Amygdala (tissue), 56 donors: ENCODE measurements at places on chromosomes 12 and 14.

DNA sequence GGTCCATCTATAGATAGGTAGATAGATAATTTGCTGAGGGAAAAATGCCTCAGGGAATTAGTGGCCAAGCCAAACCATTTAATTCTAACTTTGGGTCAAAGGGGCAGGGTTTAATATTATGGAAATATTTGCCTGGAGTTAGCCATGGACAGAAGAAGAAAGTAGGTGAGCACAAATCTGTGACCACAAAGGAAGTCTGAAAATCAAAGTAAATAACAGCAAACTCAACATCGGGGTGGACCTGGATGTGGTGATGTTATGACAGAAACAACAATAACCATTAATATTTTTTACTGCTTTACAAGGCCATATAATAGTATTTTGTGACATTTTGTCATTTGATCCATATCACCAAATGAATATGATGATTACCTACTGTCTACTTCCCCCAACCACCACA is 578.0 kb upstream of the MGAT4C start:
- DNase-seq = no peak

- no peak for DNase-seq
Measured at GRCh38 chr12:33253178-33253577, 186.4 kb downstream of the SYT10 start.

DNA sequence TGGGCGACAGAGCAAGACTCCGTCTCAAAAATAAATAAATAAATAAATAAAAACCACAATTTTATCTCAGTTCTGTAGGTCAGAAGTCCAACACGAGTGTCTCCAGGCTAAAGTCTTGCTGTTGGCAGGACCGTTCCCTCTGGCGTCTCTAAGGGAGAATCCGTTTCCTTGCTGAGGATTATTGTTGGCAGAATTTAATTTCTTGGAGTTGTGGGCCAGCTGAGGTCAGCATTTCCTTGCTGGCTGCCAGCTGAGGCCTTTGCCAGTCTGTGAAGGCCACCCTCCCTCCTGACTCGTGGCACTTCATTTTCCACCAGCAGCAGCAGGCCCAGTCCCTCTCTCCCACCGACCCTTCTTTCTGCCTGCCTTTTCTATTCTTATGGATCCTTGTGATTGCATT is 17.2 kb downstream of the PSMC1 start:
- no peak for DNase-seq

DNA sequence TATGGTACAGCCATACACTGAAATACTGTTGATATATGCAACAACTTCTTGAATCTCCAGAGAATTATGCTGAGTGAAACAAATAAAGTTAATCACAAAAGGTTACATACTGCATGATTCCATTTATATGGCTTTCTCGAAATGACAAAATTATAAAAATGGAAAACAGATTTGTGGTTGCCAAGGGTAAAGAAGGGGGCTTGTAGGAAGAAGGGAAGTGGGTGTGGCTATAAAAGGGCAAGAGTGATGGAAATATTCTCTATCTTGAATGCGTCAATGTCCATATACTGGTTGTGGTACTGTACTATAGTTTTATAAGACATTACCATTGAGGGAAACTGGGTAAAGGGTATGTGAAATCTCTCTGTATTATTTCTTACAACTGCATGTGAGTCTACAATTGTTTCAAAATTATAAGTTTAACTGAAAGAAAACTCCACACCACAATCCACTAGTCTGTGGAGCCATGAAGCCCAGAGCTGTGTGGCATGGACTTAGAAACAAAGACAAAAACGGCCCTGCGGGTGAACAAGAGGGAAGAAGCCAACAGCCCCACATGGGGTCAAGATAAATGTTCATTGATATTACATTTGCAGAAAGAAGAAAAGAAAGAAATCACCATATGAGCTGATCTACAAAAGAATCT is 18.3 kb upstream of the TSPAN11 start:
- no peak for DNase-seq

GRCh38 chr14:85701763-85702162 is 171.8 kb downstream of the FLRT2 start:
- no peak for DNase-seq

DNA sequence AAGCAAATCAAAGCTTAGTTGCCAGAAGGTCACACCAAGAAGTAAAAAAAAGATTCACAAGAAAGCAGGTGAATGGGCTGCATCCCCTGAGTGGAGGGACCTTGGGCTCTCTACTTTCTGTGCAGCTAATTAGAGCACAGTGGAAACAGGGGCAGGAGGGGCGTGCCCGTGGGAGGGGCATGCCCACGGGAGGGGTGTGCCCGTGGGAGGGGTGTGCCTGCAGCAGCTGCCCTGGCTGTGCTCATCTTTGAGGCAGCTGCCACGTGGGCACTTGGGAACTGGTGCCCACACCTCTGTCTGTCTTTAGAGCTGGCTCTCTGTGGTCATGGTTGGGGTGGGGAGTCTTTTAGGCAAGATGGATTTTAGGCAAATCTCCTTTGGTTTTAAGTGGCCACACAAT is 60.0 kb downstream of the EML1 start:
- DNase-seq = no peak

GRCh38 chr14:47744155-47744554 is 68.8 kb upstream of the MDGA2 start:
- DNase-seq = no peak

GRCh38 chr14:83744891-83745290 is 1785.1 kb upstream of the FLRT2 start:
- no peak for DNase-seq

GRCh38 chr14:99169776-99170356 is 102.1 kb downstream of the BCL11B start:
- DNase-seq = no peak

- no peak for DNase-seq
Measured at GRCh38 chr14:87343652-87344051, 649.3 kb downstream of the GALC start.

DNA sequence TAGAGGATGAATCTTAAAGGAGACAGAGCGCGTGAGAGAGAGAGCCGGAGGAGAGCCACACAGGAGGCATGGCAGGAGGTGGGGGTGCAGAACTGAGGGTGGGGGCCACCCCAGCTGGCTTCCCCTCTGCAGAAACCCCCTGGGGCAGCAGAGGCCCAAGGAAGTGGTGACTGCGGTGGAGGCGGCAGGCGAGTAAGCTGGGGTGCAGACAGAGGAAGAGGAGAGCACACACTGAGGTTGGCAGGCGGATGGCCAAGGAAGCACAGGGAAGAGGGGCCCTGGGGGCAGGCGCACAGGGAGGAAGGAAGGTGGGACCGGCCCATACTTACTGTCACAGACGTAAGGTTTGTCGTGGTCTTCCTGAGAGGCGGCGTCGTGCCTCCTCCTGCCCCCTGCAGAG is 179.8 kb downstream of the DPF3 start:
- no peak for DNase-seq

DNA sequence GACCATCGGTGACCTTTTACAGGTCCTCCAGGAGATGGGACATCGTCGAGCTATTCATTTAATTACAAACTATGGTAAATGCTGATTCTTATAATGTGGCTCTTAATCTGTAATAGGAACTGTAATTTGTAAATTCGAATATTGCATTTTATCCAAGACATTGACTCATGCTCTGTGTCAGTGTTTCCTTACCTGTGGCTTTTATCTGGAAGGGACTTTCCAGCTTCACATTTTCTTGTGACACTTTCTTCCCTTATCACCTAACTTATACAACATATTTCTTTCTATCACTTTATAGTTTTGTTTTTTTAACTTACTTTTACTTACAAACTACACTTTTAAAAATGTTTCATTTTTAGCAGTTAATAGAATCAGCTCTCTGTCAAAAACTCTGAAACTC is 14.8 kb downstream of the IRAK3 start:
- no peak for DNase-seq

DNA sequence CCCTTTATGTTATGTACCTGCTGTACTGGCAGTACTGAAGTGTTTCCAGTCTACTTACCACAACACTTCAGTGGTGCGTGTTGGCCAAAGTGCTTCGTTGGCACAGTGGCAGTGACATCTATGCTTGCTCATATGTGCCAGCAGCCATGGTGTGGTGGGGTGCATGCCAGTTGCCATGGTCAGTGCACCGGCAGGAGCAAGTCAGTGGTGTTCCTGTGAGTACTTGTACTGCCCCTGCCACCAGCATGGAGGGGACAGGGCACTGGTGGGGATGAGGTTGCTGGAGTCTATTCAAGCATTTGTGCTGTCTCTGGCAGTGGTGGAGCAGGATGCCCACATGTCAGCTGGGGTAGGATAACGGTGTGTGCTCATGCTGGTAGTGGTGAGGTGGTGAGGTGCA is 800.0 kb downstream of the TRHDE start:
- no peak for DNase-seq

DNA sequence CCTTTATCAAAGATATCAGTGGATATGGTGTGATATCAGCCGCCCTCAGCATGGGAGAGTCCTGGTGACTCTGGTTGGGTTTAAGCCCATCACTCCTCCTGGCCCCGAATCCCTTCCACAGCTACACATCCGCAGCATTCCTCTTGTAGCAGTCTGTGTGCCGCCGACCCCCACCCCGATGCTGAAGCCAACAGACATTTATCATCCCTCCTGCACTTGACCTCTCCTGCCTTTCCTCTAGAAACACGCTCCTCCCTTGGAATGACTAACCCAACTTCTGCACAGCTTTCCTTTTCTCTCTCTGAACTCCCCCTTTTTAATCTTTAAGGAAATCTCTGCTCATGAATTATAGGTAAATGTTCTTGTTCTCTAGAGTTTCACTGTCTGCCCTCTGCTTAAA is 250.9 kb upstream of the FOXN3 start:
- no peak for DNase-seq

- no peak for DNase-seq
Measured at GRCh38 chr12:49344486-49345050, 2.1 kb upstream of the DNAJC22 start.

- DNase-seq = no peak
Measured at GRCh38 chr14:99192830-99193229, 79.2 kb downstream of the BCL11B start.

GRCh38 chr12:52035190-52035589 is 16.1 kb upstream of the NR4A1 start:
- no peak for DNase-seq

GRCh38 chr12:18246066-18246465 is 15.3 kb upstream of the PIK3C2G start:
- DNase-seq = no peak

- DNase-seq = no peak
Measured at GRCh38 chr14:77339407-77339806, 18.6 kb downstream of the GSTZ1 start.

GRCh38 chr14:99357916-99358390 is 86.0 kb upstream of the BCL11B start:
- DNase-seq = no peak

DNA sequence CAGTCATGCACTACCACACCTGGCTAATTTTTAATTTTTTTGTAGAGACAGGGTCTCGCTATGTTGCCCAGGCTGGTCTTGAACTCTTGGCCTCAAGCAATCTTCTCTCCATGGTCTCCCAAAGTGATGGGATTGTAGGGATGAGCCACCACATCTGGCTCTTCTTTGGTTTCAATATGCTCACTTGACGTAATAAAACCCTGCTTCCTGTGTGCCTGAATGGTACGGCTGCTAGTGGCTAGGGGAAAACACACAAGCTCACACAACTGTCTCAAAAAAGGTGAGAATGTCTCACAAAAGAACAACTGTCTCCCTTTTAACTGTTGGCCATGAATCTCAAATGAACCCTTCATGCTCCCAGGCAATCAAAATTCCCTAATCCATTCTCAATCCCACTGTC is 15.0 kb downstream of the C1S start:
- no peak for DNase-seq

GRCh38 chr12:122646517-122647217 is 56.5 kb downstream of the HCAR2 start:
- no peak for DNase-seq

DNA sequence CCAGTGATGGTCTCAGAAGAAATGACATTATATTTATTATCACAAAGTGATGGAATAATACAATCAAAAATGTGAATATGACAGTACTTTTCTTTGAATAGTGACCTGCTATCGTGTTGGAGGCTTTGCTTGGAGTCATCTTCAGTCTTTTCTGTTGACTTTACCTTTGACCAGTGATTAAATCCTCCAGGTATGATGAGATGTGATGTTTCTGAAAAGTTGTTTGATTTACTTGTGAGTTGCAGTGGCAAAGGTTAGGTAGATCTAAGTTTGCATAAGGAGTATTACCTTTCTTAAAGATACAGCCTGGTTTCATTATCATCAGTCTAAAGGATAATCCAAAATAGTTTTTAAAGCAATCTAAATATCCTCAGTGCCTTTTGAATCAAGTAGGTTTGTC is 4.6 kb downstream of the TCP11L2 start:
- DNase-seq = no peak

DNA sequence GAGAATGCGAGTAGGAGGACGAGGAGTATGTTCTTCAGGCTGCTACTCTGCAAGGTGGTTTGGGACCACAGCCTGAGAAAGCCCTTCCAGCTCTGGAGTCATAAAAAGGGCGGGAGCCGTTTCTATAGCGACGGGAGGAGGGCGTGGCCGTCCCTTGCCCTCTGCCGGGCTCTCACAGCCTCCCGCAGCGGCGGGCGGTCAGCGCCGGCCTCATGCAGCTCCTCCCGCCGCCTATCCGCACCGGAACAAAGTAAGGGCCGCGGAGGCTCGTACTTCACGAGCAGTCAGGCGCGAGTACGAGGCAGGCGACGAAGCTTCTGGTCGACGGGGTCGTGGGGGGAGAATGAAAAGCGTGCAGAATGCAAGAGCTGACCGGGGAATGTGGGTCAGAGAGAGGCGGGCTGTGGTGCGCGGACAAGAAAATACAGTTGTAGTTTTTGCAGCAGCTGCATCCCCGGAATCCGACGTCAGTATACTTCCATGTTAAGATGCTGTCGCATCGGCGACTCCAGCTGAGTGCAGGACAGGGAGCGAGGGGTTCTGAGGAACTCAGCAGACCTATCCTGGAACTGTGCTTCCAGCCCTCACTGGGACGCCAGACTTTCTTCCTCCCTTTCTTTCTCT is at the start of gene DYRK4:
TSS of gene DYRK4 (plus strand) at position 175 of the 624 bp plus-strand sequence. CDS start at position 213, 38 bp downstream.
- peak; percentile 23 for DNase-seq

- no peak for DNase-seq
Measured at GRCh38 chr12:58678753-58679152, 241.6 kb downstream of the LRIG3 start.

DNA sequence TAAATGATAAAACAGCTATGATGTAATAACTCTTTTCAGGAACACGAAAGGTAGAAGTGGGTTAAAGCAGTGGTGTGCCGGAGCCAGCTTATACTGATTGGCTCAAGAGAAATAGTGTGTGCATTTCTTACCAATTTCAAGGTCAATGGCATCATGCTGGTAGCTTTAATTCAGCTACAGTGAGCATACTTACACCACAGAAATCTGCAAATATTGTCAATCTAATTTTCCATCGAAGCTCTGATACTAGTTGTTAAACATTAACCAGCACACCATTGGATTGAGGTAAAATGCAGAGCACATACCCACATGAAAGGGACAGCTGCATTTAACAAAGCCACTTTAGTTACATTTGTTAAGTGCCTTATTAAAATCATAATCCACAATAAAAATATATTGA is 225.7 kb downstream of the KCNC2 start:
- DNase-seq = no peak

- no peak for DNase-seq
Measured at GRCh38 chr12:117092886-117093285, 6.3 kb downstream of the TESC start.

- DNase-seq = no peak
Measured at GRCh38 chr14:105333613-105334364, 19.2 kb downstream of the PACS2 start.

GRCh38 chr12:50524621-50525020 is 19.8 kb downstream of the DIP2B start:
- no peak for DNase-seq
